Sciatic nerve (tissue), 2 donors: ENCODE measurements at places on chromosomes 6 and 20.
A peak's percentile ranks its signal among the peaks of the same experiment; 100 is the strongest.

DNA sequence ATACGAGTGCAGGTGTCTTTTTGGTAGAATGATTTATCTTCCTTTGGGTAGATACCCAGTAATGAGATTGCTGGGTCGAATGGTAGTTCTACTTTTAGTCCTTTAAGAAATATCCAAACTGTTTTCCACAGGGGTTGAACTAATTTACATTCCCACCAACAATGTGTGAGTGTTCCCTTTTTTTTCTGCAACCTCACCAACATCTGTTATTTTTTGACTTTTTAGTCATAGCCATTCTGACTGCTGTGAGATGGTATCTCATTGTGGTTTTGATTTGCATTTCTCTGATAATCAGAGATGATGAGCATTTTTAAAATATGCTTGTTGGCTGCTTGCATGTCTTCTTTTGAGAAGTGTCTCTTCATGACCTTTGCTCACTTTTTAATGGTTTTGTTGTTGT is 1.9 kb upstream of the ZNF831 start:
- no peak for DNase-seq

DNA sequence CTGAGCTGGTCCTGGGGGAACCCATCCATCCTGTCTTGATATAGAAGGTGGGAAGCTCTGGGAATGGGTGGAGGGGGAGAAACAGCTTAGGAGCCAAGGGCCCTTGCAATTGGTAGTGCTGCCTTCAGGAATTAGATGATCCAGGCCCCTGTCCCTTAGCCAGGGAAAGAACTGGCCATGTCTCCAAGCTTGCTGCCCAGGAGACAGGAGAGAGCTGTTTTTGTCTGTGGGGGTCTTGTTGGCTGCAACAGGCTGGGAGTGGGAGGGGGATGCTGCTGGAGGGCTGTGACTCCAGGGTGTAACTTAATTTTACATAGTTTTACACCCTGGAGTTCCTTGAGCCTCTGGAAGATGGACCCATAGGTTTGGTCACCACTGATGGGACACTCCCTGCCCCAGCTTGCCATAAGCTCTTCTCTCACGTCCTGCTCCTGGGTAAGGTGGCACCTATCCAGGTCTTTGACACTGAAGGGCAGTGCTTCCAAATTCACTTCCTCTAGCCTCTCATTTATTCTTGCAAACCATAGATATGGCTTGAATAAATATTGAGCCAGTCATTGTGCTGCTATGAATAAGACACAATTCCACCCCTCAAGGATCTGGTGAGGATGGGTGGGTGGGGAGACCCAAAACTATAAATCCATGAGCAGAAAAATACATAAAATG is 16.8 kb downstream of the VEGFA start:
- DNase-seq, result no peak

DNA sequence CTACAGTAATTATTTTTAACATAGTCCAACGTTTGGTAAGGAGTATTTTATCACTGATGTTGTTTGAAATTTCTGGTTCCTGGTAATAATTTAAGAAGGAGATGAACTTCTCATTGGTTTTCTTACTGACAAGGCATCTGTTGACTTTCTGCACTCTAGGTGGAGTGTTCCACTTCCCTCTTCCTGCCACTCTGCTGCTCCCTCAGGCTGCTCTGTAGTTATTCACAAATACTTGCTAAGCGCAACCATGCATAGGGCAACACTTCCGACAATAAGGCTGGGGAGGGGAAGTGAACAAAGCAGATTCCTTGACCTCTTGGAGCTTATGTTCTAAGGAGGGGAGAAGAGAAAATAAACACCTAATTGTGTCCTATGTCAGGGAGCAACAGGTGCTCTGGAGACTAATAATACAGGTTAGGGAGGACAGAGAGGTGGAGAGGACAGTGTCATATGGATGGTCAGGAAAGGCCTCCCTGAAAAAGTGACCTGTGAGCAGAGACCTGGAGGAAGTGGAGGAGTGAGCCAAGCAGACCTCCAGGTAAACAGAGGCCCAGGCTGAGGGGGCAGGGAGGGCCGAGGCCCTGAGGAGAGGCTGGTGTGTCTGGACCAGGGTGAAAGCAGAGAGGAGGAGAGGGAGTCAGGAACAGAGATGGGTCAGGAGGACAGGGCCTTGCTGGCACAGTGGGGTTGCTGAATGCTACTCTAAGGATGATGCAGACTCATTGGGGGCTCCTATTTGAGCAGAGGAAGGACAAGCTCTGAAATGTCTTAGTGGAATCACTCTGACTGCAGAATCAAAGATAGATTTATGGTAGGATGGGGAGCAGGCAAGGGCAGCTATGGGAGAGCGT is 134.8 kb upstream of the SLC24A3 start:
- no peak for DNase-seq

- peak; percentile 50 for DNase-seq
Observed at GRCh38 chr6:169841907-169842606, 90.6 kb downstream of the ERMARD start.

DNA sequence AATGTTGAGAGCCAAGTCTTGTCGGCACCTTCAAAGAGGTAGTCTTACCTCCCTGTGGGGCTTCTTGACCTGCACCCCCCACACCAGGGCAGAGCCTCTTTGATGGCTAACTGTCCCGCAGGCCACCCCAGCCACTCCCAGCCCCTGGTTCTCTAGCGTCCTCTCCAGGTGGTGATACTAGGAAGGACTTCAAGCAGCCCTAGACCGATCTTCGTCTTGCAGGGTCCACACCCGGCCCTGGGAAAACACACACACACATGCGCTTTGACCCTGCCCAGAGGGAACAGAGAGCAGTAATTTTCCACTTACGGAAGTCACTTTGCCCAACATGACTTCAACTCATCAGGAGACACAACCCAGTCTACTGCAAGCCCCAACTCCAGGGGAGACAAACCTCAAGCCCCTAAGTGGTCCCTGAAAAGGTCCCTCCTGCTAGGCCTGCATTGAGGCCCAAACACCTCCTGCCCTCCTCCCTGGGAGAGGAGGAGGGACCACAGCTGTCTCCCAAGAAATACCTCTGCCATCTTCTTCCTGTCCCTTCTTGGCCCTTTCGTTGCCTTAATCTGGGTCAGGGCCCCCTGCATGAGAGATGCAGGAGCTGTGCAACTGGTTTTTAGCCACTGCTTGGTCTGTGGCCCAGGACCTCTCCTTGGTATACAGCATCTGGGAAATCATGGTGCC is 2.9 kb upstream of the BPIFB1 start:
- DNase-seq, result no peak

DNA sequence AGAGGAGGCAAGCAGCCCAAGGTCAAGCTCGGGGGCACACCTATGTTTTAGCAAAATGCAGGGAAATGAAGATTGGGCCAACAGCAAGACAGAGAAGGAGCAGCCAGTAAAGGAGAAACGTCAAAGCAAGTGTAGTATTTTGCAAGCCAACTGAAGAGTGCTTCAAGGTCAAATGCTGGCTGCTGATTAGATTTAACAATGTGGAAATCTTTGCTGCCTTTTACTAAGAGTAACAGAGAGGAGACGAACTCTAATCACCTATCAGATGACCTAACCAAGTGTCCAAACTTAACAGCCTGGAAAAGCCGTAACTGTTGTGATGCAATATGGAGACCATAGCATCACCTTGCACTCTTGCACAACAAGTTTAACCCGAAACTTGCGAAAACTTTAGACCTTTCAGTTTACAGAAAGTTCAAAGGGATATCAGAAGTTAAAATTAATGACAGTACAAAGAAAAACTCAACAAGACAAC is 30.4 kb downstream of the AKIRIN2 start:
- DNase-seq, result no peak

DNA sequence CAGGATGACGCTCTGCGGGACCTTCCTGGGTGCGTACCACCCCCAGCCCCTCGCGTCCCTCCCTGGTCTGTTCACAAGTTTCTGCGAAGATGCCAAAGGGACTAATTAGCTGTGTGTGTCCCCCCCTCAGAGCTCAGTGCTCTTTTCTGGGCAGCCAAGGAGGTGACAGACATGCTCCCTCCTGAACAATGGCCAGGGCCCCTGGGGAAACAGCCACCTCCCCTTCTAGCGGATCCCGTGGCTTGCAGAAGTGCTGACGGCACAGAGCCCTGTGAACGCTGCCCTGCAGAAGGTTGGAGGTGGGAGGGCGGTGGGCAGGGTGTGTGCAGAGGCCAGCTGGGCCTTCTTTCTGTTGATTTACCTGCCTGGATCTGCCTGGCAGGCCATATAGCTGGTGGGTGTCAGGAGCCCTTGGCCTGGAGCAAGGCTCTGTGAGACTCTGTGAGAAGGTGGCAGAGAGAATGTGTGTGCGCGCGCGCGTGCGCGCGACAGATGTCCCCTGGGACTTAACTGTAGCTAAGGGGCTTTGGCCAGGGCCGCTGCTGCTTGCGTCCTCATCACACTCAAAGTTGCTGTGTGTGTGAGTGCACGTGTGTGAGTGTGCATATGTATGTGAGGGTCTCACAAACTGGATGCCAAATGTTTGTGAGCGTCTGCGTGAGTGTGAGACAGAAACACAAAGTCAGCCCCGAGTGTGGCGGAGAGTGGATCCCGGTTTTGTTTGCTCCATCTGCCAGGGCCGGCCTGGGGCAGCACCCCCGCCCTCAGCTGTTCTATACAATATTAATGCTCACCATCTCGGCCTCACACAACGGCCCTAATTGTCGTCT is 3.5 kb upstream of the MYT1 start:
- no peak for DNase-seq

GRCh38 chr6:130676077-130676772 is 151.0 kb upstream of the SMLR1 start:
- DNase-seq, result peak; percentile 61

GRCh38 chr6:52333840-52334200 is 28.1 kb upstream of the PAQR8 start:
- DNase-seq, result no peak

DNA sequence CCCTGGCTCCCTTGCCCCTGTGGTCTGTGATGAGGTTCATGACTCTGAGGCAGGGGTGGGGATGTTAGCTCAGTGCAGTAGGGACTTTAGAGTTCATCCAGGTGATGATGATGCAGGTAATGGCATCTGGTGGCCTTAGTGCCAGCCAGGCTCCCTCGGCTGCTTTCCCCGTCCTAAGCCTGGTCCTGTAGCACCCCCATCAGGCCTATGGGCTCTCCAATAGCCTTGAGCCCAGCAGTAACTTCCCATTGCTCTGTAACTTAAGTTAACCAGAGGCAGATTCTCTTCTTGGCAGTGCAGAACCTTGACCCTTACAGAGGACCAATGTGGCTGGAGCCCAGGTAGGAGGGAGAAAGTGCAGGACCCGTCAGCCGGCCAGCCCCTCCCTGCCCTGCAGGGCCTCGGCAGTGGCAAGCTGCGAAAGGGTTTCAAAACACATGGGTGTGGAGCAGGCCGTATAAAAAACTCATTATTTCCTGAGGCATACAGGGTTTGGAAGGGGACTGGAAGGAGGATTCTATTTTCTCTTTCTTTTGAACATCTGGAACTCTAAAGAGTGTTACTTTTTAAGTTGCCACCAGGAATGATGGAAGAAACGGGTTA is 406.9 kb downstream of the CDH26 start:
- no peak for DNase-seq

DNA sequence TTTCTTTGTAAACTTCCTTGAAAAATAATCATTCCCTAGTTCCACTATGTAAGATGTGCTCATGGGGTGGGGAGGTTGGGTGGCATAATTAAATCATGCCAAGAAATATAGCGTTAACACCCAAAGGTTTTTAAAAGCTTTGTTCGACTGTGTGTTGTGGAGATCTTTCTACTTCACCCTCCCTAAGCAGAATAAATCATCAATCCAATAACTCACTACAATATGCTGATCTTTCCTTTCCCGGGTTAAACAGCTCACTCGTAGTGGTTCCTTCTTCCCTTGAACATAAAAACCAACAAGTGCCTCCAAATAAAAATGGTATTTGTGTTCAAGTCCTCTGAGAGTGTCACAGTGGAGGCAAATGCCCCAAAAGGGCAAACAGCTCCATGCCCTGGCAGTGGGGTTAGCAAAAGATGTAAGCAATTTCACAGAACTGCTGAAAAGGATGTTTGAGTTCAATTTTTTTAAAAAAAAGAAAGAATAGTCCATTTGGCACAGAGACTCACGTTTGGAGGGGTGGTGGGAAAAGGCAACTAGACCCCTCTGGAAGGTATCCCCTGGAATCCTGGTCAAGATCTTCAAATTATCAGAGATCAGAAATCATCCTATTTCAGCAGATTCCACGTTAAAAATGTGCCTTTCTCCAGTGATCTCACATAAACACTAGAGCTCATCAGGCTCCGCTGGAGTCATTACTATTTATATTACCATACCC is 99.1 kb downstream of the TFAP2A start:
- DNase-seq, result no peak

GRCh38 chr20:6702144-6702543 is 65.3 kb upstream of the BMP2 start:
- DNase-seq, result no peak

GRCh38 chr6:17972074-17972952 is 15.1 kb downstream of the KIF13A start:
- DNase-seq, result no peak

DNA sequence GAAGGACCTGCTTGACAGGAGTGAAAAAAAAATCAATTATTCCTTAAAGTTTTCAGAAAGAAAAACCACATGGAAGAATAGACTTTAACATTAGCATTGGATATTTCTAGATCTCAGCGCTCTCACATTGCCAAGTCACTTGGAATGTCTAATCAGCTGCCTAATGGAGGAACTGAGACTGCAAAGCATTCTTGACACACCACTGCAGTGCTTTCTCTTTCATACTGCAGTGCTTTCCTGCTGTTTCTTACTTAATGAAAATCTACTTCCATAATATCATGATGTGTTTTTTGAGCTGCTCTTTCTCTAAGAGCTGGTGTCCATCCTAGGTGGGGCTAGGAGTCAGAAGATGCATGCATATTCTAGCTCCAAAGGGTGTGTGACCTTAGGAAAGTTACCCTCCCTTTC is 20.4 kb upstream of the MCM3 start:
- DNase-seq, result no peak

DNA sequence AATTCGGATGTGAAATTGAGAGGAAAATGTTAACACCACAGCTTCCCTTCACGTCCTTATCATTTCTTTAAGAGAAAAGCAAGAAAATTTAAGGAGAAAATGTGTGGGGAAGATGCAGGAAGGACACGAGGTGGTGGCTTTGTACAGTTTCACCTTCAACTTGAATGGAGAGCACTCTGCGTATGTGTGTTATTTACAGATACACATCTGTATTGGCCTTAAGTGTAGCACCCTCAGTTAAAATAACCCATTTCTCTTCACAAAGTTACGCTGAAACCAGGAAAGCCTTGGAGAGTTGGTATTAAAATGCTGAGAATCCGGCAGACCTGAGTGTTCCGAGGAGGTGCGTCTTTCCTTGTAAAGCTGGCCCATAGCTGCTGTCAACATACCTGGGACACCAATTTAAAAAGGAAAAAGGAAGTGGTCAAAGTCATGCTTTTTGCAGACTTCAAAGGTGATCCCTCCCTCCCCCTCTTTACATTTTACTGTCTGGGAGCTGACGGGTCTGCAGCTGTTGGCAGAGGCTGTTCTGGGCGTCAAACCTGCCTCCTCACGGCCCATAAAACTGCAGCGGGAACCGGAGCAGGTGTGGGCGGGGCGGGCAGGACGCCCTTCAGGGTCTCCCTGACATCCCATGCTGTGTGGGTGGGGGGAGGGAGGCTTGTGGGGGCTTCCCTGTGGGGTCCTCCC is 61.3 kb upstream of the TBXT start:
- DNase-seq, result no peak

DNA sequence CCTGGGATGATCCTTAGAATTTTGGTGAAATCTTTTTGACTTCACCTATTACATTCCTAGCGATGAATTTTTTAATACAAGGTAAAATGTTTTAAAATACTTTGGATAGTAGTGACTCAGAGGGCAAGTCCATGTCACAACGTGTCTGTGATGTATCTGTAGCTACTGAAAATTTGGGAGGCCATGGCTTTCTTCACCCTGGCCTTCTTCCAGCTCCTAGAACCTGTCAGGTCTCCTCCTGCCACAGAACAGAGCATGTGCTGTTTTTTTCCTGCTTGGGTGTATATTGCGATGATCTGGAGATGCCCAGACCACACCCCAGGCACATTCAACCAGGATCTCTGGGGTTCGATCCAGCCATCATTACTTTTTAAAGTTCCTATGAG is 194.4 kb downstream of the BTBD3 start:
- DNase-seq, result no peak
